ENCODE measurements at places on chromosomes 5 and 9. TPM values are rescaled to one million over a fixed set of nuclear protein-coding genes. Genes with fewer than 3 reads are reported as not detected.

Gene TDRD7
- total RNA-seq: 20.6 TPM

Gene EFNA5
- 11.7 TPM for total RNA-seq

Gene GABRA1
- 5.5 TPM for total RNA-seq

GRCh38 chr9:107258919-107259318 is 24.2 kb upstream of the RAD23B start:
- H3K27me3 ChIP-seq: no peaks in the 10 kb centered on the region
- H3K4me3 ChIP-seq: no peak overlapping the region
- no peaks in the 10 kb centered on the region for H3K36me3 ChIP-seq
- H3K27ac ChIP-seq: no peak overlapping the region
- H3K4me1 ChIP-seq: no peaks in the 10 kb centered on the region

DNA sequence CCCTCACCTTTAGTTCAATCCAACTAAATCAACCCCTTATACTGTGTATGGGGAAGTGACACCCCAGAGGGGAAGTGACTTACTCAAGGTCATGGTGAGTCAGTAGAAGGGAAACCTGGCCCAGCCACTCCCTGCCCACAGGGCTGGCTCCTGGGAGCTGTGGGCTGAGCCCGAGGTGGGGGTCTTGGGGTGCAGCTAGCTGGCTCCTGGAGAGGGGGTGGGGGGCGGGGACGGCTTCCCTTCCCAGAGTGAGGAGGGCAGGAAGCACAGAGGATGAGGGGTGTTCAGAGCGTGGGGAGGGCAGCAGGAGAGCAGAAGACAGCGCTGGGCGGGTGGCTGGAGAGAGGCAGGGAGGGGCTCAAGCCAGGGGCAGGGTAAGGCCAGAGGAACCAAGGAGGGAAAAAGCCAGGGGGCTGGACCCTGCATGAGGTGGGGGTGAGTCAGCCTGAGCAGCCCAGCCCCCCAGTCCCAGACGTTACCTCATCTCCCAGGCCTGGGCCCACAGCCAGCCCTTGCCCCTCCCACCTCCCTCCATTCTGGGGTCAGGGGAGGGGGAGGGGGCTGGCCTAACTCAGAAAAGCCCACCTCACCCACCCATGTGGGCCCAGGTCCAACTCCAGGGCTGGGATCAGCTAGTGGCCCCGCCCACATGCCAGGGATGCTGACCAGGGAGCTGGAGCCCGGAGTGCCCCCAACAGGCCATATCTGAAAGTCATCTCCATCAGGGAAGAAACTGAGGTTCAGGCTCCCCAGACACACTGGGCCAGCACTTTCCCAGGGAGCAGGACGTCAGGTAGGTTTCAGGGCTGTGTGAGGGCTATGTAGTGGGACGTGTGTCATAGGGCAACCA is 2.8 kb downstream of the PDLIM7 start:
- peaks cover 66% of the 10 kb centered on the region for H3K4me1 ChIP-seq
- peaks cover 7% of the 10 kb centered on the region for H3K27me3 ChIP-seq
- peaks cover 57% of the 10 kb centered on the region for H3K36me3 ChIP-seq
- H3K4me3 ChIP-seq: peak overlapping the region; percentile 74
- no peak for DNase-seq

DNA sequence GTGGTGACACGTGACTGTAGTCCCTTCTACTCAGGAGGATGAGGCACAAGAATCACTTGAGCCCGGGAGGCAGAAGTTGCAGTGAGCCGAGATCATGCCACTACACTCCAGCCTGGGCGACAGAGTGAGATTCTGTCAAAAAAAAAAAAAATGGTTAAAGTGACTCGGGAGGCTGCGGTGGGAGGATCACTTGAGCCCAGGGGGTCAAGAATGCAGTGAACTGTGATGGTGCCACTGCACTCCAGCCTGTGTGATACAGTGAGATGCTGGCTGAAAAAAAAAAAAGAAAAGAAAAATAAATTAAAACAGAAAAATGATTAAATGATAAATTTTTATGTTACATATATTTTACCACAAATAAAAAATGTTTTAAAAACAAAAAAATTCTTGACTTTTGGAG is 51.9 kb downstream of the KLF4 start:
- H3K4me1 ChIP-seq: no peaks in the 10 kb centered on the region
- H3K27me3 ChIP-seq: no peaks in the 10 kb centered on the region
- no peaks in the 10 kb centered on the region for H3K36me3 ChIP-seq
- no peak overlapping the region for H3K27ac ChIP-seq

DNA sequence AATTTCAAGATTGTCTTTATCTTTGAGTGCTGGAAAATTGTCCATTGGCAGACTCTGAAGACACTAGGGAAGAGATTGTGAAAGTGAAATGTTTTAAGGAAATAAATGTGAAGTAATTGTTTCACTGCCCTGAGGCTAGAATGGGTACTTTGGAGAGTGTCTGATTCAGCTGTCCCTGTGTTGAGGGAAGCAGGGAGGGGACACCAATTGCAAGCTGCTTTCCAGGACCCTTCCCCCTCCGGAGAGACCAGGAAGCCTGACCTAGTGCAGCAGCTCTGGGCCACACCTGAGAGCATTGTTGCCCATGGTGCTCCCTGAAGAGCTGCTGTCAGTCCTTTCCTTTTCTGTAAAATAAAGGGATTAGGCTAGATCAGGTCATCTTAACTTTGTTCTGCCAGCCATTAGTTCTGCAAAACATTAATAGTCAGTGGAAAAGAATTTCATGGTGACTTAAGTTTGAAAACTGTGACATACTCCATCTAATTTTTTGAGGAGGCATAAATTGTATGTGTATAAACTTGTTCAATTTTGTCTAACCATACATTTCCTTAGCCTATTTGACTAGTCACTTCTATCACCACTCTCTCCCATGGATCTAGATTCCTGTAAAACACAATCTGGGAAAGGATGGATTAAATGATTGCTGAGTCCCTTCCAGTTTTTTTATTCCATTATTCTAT is 18.8 kb downstream of the MAP1B start:
- no peak for DNase-seq
- H3K4me1 ChIP-seq: peaks cover 8% of the 10 kb centered on the region
- no peaks in the 10 kb centered on the region for H3K36me3 ChIP-seq
- no peaks in the 10 kb centered on the region for H3K27me3 ChIP-seq
- H3K27ac ChIP-seq: no peak overlapping the region

DNA sequence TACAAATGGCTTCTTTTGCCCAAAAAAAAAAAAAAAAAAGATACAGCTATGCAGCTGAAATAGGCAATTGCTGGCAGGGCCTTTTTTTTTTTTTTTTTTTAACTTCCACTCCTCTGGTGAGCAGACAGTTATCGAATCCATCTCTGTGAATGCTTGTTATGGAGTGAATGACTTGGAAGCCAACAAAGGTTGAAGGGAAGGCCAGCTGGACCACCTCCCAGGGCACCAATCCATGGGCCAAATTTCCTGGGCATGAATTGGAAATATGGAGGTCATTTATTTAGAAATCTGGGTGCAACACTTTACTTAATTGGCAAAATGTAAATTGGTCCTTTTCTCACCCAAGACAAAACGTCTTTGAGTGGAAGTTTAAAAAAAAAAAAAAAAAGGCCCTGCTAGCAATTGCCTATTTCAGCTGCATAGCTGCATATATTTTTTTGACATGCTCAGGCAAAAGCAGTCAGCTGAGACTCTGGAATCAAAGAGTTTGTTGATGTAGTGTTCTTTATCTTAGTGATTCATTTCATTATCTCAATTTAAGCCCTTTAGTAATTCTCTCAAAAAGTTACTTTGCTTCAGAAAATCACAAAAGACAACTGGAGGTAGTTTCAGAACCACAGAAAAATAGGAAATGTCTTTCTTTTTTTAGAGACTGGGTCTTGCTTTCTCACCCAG is 392.2 kb upstream of the KLF4 start:
- H3K4me3 ChIP-seq: no peak overlapping the region
- no peaks in the 10 kb centered on the region for H3K36me3 ChIP-seq
- DNase-seq: no peak
- H3K27me3 ChIP-seq: no peaks in the 10 kb centered on the region

GRCh38 chr9:126974594-126974993 is 60.0 kb downstream of the RALGPS1 start:
- H3K27ac ChIP-seq: no peak overlapping the region
- no peaks in the 10 kb centered on the region for H3K27me3 ChIP-seq

GRCh38 chr9:115594557-115594956 is 476.6 kb upstream of the TNC start:
- peaks cover 4% of the 10 kb centered on the region for H3K27me3 ChIP-seq
- no peak overlapping the region for H3K27ac ChIP-seq
- H3K4me3 ChIP-seq: no peak overlapping the region
- H3K4me1 ChIP-seq: peaks cover 4% of the 10 kb centered on the region
- no peak for DNase-seq

- H3K36me3 ChIP-seq: no peaks in the 10 kb centered on the region
- peaks cover 16% of the 10 kb centered on the region for H3K4me1 ChIP-seq
- no peak for DNase-seq
- no peaks in the 10 kb centered on the region for H3K27me3 ChIP-seq
- H3K27ac ChIP-seq: no peak overlapping the region
Observed at GRCh38 chr5:141961466-141961865, 3.5 kb upstream of the PCDH12 start.

DNA sequence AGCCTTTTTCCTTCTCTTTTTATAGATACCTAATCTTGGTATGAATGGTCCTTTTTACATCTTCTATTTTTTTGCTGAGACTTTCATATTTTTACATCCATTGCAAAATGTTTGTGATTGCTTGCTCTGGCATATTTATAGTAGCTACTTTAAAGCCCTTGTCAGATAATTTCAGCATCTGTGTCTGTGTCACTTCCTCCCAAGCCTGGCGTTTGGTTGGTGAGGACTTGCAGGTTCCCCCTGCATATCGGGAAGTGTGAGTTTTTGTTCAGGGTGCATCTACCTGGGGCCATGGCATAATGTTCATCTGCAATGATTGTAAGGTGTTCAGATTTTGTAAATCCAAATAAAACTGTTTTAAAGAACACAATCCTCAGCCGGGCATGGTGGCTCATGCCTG is 8.9 kb downstream of the FBXW5 start:
- no peak overlapping the region for H3K4me3 ChIP-seq
- no peaks in the 10 kb centered on the region for H3K27me3 ChIP-seq
- no peak overlapping the region for H3K27ac ChIP-seq
- peaks cover 39% of the 10 kb centered on the region for H3K36me3 ChIP-seq

- no peaks in the 10 kb centered on the region for H3K4me1 ChIP-seq
- H3K4me3 ChIP-seq: no peak overlapping the region
- DNase-seq: no peak
- H3K27ac ChIP-seq: no peak overlapping the region
- no peaks in the 10 kb centered on the region for H3K27me3 ChIP-seq
Observed at GRCh38 chr5:94750681-94751080, 132.2 kb downstream of the SLF1 start.

DNA sequence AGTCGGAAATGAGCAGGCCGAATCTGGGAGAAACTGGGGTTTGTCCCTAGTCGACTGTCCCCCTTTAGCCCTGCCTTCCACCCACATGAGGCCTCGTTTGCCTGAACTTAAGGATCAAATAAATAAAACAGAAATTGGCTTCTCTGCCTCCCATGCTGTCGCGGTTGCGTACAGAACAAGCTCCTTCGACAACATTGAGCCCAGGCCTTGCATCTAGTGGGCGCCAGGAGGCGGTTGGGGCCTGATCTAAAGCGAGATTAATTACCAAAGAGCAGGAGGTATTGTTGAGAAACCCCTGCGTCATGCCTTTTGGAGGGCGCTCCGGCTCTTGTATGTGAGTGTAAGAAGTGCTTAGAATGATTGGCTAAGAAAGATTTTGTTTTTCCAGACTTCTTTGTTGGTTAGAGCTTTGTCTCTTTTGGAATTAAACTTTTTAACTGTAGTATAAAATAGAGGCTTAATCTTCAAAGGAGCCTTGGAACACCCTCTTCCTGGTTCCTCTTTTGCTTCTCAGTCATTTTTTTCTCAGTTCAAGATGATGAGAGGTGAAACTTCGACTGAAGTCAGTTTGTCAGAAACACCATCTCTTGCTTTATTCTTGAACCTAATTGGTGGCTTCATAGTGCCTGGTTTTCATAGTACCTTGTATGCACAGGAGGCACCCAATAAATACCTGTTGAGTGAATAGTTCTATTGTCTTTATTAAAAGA is 828 bp downstream of the ATP6V0E1 start:
- H3K36me3 ChIP-seq: peaks cover 9% of the 10 kb centered on the region
- peaks cover 9% of the 10 kb centered on the region for H3K4me1 ChIP-seq
- peak overlapping the region; percentile 95 for H3K27ac ChIP-seq
- peak overlapping the region; percentile 95 for H3K4me3 ChIP-seq
- DNase-seq: no peak

- no peak for DNase-seq
- H3K36me3 ChIP-seq: no peaks in the 10 kb centered on the region
- H3K27ac ChIP-seq: no peak overlapping the region
Observed at GRCh38 chr5:158277276-158277675, 418.3 kb upstream of the CLINT1 start.

DNA sequence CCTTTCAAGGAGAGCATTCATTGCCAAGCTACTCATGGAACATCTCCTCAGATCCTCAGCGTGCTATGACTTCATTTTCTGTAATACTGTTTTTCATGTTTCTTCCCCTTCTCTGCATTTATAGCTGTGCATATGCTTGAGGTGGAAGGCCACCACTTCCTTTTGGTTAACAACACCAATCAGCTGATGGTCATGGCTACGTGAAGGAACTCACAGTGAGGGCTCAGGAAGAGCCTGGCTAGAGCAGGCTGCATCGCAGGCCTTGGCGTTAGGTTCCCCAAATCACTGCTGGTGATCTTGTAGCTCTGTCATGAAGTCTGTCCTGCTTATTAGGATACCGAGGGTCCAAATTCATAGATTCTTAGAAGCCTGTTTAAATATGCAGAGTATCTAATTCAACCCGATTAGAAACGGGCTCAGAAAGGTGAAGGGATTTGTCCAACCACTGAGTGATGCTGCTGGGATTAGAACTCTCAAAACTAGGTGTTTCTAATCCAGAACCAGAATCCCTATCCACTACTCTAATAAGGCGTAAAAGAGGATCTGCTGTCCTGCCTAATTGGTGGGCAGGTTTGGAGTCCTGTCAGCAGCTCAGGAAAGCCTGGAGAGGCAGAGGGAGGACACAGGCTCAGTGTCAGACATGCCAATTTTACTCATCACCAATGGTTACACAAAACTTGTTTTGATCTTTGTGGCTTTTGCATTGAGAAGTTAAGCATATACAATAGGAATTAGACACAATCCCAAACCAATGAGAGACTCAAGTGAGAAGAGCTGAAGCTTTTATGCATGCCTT is 7.5 kb downstream of the SYK start:
- no peaks in the 10 kb centered on the region for H3K4me1 ChIP-seq
- DNase-seq: no peak
- no peaks in the 10 kb centered on the region for H3K36me3 ChIP-seq
- H3K4me3 ChIP-seq: no peak overlapping the region
- no peaks in the 10 kb centered on the region for H3K27me3 ChIP-seq

DNA sequence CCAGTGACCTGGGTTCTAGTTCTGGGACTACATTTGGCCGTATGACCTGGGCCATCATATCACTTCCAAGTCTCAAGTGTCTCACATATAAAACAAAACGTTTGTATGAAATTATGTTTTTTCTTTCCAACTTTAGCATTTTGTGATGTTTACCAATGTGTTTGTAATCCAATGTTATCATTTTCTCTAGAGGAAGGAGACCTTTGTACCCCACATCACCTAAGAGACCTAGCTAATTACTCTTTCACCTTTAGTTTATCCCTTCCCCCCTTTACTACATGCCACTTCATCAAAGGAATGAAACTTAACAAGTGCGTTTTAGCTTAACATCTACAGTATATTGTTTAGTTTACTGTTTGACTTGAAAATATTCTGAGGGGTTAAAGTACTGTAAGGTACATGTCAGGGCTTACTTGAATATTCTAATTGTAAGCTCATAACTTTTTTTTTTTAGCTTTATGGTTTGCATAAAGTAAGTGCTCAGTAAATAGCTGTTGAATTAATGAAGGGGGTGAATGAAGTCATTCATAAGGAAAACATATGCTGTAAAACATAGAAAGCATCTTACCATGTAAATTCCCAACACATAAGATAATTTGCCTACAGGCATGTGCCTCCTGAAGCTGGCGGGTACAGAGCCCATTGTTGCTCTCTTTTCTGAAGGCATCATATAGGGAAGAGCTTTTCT is 2.9 kb downstream of the PIP5K1B start:
- DNase-seq: no peak
- peaks cover 17% of the 10 kb centered on the region for H3K27me3 ChIP-seq
- no peak overlapping the region for H3K27ac ChIP-seq
- no peak overlapping the region for H3K4me3 ChIP-seq
- peaks cover 13% of the 10 kb centered on the region for H3K4me1 ChIP-seq
- H3K36me3 ChIP-seq: no peaks in the 10 kb centered on the region
